ENCODE measurements at places on chromosomes 2 and 18. TPM values are rescaled to one million over a fixed set of nuclear protein-coding genes. Genes with fewer than 3 reads are reported as not detected.

The HAAO gene
- total RNA-seq = not detected

The MDH1B gene
- 0.45 TPM for total RNA-seq

The PDE1A gene
- not detected for total RNA-seq

The PTCD3 gene
- total RNA-seq = 101 TPM

The ALPI gene
- total RNA-seq = not detected

The B3GNT2 gene
- total RNA-seq = 29.8 TPM

The CFAP210 gene
- total RNA-seq = 0.59 TPM

- H3K36me3 ChIP-seq = no peaks in the 10 kb centered on the region
- no peaks in the 10 kb centered on the region for H3K27me3 ChIP-seq
- peaks cover 19% of the 10 kb centered on the region for H3K4me1 ChIP-seq
- no peak for DNase-seq
- no peak overlapping the region for H3K27ac ChIP-seq
Measured at GRCh38 chr2:195666113-195666712, 9.2 kb downstream of the SLC39A10 start.

GRCh38 chr18:47120428-47120827, 29.9 kb downstream of the HDHD2 start:
- no peaks in the 10 kb centered on the region for H3K27me3 ChIP-seq
- no peak overlapping the region for H3K27ac ChIP-seq
- H3K4me3 ChIP-seq = peak overlapping the region; percentile 9
- H3K36me3 ChIP-seq = peaks cover 20% of the 10 kb centered on the region
- DNase-seq = no peak
- peaks cover 18% of the 10 kb centered on the region for H3K4me1 ChIP-seq

DNA sequence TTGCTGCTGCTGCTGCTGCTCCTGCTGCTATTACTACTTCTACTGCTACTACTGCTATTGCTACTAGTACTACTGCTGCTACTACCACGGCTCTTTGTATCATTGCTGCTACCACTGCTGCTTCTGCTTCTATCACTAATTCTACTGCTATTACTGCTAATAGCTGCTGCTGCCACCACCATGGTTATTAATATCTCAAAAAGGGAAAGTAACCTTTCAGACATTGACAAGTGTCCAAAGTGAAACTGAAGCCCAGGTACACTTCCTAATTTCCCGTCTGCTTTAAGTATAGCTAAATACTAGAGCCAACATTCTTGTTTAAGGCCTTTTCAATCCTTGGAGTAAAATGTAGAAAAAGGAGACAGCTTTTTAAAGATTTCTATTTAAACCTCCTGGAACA, 45.4 kb upstream of the EHBP1 start:
- no peaks in the 10 kb centered on the region for H3K36me3 ChIP-seq
- H3K4me3 ChIP-seq = no peak overlapping the region
- no peak for DNase-seq
- H3K4me1 ChIP-seq = peaks cover 6% of the 10 kb centered on the region

DNA sequence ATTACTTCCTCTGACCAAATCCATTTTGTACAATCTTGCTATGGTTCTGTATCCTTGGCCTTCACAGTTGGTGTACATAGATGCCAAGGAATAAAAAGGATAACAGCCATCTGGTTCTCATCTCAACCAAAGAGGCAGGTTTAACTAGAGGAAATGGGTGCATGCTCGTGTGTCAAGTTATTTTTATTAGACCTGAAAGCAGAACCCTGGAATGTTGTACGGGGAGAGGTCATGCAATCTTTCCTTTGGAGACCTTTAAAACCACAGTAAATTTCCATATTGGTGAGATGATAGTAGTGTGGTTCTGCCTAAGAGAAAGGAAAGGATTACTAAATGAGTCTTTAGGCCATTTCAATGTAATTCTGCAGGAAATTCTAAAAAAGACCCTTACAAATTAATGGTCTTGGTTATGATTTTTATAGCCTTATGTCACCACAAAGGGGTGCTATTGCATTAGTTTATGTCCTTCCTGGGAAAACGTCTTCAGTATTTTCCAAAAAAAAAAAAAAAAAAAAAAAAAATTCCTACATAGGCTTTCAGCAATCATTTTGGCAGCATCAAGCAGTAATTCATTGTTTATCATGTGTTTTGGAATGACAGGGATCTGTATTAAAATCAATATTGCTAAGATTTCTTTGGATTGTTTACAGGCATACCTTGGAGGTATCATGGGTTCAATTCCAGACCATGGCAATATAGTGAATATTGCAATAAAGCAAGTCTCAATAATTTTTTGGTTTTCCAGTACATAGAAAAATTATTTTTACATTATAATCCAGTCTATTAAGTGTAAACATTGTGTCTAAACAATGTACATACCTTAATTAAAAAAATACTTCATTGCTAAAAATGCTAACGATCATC, 270.8 kb downstream of the NYAP2 start:
- H3K4me3 ChIP-seq = no peak overlapping the region
- no peak overlapping the region for H3K27ac ChIP-seq
- H3K27me3 ChIP-seq = peaks cover 26% of the 10 kb centered on the region
- H3K4me1 ChIP-seq = no peaks in the 10 kb centered on the region

DNA sequence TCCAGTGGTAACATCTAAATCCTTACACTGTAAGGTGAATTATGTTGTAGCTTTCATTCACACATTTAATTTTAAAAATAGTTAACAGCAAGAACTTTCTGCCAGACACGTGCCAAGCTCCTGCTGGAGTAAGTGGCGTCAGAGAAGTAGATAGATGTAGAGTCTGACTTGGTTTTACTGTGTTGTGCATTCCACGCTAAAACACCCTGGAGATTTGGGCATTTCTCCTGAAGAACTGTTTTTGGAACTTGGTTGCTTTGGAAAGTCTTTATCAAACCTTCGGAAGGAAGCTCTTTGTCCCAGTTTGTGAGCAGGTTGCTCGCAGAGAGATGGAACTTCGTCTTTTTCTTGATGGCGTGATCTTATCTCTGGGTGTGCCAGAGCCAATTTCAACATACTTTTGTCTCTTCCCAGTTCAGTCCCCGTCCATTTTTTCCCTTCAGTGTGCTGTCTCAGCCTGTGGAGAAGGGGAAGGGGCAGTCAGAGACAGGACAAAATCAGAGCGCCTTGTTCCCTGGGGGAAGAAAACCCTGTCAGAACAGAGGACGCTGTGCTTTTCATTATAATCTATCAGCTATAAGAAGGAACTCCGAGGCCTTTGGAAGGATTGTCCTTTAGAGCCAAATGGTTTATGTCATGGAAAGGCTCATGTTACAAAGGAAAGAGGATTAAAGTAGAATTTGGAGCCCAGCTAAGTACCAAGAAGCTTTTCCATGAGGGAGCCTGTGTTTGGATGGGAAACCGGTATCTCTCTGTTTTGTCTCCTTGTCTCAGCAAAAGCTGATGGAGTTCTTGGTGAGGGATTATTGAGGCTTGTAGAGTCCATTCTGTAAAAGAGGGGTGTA, 18.9 kb downstream of the GRHL1 start:
- H3K4me1 ChIP-seq = peaks cover 2% of the 10 kb centered on the region
- no peak overlapping the region for H3K27ac ChIP-seq
- no peaks in the 10 kb centered on the region for H3K36me3 ChIP-seq
- H3K4me3 ChIP-seq = no peak overlapping the region

- H3K36me3 ChIP-seq = no peaks in the 10 kb centered on the region
- peaks cover 64% of the 10 kb centered on the region for H3K4me1 ChIP-seq
- peaks cover 4% of the 10 kb centered on the region for H3K27me3 ChIP-seq
- peak; percentile 67 for DNase-seq
- peak overlapping the region; percentile 83 for H3K27ac ChIP-seq
Measured at GRCh38 chr2:73823916-73824523, 4.7 kb upstream of the STAMBP start.

GRCh38 chr2:1623906-1624445, 120.3 kb downstream of the PXDN start:
- H3K4me3 ChIP-seq = no peak overlapping the region
- H3K4me1 ChIP-seq = no peaks in the 10 kb centered on the region
- no peak overlapping the region for H3K27ac ChIP-seq

DNA sequence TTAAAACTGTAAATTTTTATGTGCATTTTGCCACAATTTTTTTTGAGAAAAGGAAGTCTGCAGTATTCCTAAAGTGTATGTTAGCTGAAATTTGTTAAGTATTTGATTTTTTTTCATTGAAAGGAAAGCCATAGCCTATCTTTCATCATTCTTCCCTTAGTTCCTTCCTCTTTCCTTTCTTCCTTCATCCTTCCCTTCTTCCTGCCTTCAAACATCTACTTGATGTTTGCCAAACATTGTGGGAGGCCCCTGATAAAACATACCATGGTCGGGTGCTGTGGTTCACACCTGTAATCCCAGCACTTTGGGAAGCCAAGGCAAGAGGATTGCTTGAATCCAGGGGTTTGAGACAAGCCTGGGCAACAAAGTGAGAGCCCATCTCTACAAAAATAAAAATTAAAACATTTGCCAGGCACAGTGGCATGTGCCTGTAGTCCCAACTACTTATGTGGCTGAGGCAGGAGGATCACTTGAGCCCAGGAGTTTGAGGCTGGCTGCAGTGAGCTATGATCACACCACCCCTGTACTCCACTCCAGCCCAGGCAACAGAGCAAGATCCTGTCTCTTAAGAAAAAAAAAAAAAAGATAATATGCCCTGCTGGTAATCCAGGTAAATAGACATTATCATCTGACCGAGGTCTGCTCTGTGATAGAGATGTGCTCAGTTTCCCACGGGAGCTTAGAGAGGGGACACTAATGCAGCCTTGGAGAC, 278.4 kb upstream of the STON1 start:
- no peak overlapping the region for H3K4me3 ChIP-seq
- H3K36me3 ChIP-seq = no peaks in the 10 kb centered on the region
- H3K27me3 ChIP-seq = no peaks in the 10 kb centered on the region

- H3K36me3 ChIP-seq = peaks cover 3% of the 10 kb centered on the region
- H3K4me3 ChIP-seq = no peak overlapping the region
- DNase-seq = no peak
- H3K4me1 ChIP-seq = peaks cover 2% of the 10 kb centered on the region
Measured at GRCh38 chr2:241905716-241906377, 36.3 kb downstream of the RTP5 start.

DNA sequence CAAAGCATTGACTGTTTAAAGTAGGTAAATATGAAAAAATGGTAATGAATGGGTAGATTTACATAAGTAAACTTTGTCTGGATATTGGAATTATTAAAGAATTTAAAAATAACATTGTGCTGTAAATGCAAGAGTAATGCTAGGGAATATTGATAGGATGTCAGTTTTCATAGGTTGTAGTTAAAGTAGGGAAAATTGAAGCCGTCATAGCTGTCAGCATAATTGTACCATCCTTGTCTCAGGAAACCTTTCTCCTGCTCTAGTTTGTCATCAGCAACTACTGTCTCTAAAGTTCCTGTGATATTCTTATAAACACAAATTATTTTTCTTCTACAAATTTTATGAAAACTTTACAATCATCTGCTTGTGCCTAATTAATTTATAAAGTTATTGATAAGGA, 10.1 kb upstream of the SPAG16 start:
- H3K4me1 ChIP-seq = no peaks in the 10 kb centered on the region
- no peak overlapping the region for H3K4me3 ChIP-seq
- no peak for DNase-seq
- no peak overlapping the region for H3K27ac ChIP-seq
- peaks cover 19% of the 10 kb centered on the region for H3K27me3 ChIP-seq

GRCh38 chr2:196309691-196310090, 138.3 kb upstream of the STK17B start:
- H3K4me1 ChIP-seq = peaks cover 2% of the 10 kb centered on the region
- H3K27me3 ChIP-seq = peaks cover 5% of the 10 kb centered on the region
- no peaks in the 10 kb centered on the region for H3K36me3 ChIP-seq
- H3K27ac ChIP-seq = no peak overlapping the region
- no peak overlapping the region for H3K4me3 ChIP-seq
- DNase-seq = no peak

DNA sequence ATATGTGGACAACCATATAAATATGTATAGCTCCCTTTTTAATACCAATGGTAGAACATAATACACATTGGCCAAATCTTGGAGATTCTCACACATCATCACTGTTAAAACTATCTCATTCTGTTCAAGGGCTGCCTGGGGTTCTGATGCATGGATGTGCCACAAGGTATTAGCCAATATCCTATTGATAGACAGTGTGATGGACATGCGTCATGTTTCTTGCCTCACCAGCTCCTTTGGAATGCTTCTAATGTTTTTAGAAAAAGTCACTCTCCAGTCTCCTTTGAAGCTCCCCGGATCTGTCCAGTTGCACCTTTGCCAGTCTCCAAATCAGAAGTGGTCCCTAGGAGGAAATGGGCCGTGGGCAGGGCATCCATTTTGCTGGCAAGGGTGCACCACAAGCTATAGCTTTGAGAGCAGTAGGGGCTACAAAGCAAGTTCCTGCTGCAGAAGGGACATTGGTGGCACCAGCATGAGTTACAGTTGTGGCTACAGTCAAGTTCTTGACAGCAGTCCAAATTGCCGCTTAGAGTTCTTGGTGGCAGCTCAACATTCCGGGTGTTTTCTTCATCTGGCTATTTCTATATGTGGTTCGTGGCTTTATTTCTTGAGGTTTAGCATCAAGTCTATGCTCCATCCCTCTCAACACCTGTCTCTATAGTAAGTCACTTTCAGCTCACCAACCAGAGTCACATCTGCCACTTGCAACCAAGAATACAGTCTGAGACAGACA, 25.1 kb upstream of the ATRAID start:
- H3K36me3 ChIP-seq = no peaks in the 10 kb centered on the region
- H3K4me1 ChIP-seq = no peaks in the 10 kb centered on the region
- DNase-seq = no peak
- H3K27ac ChIP-seq = no peak overlapping the region
- no peak overlapping the region for H3K4me3 ChIP-seq

- no peaks in the 10 kb centered on the region for H3K4me1 ChIP-seq
- no peaks in the 10 kb centered on the region for H3K36me3 ChIP-seq
- H3K27ac ChIP-seq = no peak overlapping the region
- DNase-seq = no peak
Measured at GRCh38 chr2:211161236-211161635, 604.8 kb downstream of the CPS1 start.

GRCh38 chr2:20433946-20434553, 12.8 kb upstream of the RHOB start:
- DNase-seq = no peak
- peaks cover 12% of the 10 kb centered on the region for H3K4me1 ChIP-seq

DNA sequence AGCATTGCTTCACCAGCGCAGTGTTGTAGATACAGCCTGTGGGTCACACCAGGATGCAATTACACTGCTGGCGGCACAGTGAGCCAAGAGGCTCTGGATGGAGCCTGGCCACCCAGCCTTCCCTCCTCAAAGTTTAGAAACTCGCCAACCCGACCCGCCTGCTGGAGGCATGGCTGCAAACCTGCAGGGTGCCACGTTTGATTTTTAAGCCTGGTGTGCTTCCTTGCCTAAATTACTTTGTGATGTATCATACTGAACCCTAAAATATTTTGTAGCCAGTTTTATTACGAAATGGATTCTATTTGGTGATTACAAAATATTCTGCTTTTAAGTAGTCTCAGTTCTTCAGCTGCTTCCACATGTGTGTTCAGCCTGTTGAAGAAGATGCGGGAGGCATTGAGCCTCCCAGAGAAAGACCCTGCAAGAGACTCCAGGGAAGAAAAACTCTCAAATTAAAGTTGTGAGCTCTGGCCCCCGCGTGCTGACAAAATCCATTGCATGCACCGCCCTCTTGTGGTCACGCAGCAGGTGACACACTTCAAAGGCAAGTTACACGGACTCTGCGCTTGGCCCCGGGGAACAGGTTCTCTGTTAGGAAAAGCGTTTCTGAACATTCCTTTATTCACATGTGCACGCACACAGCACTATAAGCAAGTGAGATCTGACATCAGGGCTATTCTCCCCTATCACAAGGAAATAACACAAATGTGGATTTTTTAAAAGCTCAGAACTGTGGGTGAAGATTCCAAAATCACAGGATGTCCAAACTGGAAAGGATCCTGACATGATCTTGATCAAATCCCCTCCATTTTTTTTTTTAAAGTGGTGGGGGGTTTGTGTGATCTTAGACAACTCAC, 63.0 kb upstream of the TWIST2 start:
- no peak for DNase-seq
- H3K4me1 ChIP-seq = no peaks in the 10 kb centered on the region
- no peak overlapping the region for H3K27ac ChIP-seq
- no peak overlapping the region for H3K4me3 ChIP-seq
